ENCODE measurements at places on chromosomes 2 and 18.

DNA sequence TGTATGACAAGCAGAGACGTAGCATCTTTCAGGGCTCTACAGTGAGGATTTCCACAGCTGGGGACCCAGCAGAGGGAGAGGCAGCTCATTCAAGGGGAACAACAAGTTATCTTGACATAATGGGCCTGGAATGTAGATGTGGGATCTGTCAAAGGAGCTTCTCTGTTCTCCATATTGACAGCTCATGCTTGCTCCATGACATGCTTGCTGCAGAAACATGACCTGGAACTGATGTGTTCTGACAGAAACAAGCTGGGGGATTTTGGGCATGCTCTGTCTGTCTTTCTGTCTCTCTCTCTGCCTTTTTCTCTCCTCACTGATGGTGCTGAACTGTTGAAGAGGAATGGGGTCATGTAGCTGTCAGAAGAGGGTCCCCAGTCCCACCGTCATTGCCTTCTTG, 79.6 kb downstream of the MMADHC start:
- peak; percentile 49 for DNase-seq

DNA sequence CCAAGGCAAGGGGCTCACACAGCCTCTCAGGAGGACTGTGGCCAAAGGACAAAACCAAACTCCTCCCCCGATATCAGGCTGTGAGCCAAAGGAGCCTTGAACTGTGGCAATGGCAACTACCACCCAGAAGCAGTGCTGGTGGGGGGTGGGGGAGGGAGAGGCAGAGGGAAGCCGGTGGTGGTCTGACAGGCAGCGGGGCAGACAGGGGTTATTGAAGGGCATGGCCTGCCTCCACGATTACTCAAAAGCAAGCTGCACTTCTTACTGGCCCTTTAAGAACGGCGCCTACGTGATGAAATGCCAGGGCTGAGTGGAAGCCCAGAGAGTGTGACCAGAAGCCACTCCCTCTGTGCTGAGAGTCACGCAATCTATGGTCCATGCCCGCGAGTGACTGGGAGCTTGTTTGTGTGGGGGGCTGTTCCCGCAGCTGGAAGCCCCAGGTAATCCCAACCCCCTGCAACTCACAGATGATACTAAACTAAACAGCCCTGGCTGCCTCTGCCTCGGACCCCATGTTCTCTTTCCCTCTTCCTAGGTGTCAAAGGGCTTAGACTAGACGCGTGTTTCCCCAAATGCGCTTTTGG, 128.2 kb upstream of the CXCR4 start:
- peak; percentile 25 for DNase-seq

GRCh38 chr2:36915627-36916026, 50.7 kb downstream of the STRN start:
- DNase-seq, result no peak

- no peak for DNase-seq
Measured at GRCh38 chr2:62102402-62102920, 93.5 kb upstream of the B3GNT2 start.

- DNase-seq, result no peak
Measured at GRCh38 chr2:227177592-227178336, 13.3 kb downstream of the COL4A3 start.

GRCh38 chr2:10319892-10320574, 17.3 kb downstream of the HPCAL1 start:
- DNase-seq, result no peak

DNA sequence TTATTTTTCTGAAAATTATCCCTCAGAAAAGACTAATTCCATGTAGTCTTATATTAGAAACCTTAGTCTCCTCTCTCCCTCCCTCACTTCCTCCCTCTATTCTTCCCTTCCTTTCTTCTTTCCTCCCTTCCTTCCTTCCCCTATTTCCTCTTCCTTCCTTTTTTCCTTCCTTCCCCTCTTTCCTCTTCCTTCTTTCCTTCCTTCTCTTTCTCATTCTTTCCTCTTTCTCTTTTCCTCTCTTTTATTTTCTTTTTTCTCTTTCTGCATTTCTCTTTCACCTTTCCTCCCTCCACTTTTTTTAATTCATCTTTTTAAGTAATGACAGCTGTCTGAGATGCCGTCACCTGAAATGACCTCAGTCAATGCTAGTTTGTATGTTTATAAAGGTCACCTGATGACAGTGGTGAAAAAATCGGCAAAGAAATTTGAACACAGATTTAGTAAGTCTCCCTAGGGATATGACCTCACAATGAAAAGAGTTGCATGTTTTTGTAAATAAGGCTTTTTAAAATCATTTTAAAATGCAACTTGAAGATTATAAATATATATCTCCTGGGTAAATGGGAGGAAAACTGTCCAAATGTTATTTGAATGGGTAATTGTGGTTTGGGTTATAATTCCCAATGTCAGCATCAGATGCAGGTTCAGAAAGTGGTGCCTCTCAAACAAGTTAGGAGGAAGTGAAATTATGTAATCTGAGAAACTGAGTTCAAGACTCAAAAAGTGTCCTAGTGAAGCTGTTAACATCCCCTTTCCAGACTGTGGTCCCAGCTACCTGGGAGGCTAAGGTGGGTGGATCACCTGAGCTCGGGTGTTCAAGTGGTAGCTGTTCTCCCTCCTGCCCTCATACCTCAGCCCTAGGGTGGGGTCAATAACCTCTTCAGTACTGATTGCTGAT, 90.3 kb upstream of the ST3GAL5 start:
- DNase-seq, result no peak

DNA sequence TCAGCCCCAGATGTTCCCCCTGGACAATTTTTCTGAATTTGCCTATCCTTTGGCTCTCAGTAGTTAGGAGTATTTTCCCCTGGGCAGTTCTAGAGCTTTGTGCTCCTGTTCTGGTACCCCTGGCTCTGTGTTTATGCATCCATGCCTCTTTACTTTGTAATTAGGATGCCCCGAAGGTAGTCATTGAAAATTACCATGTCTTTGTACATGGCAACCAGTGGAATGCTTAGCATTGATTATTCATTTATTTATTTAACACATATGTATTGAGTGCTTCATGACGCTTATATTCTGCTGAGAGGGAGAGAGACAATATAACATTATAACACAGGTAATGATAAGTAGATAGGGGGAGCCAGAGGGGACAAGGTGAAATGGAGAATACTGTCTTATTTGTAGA, 346.5 kb downstream of the PARD3B start:
- DNase-seq, result no peak

- peak; percentile 31 for DNase-seq
Measured at GRCh38 chr2:18518116-18519111, 42.0 kb downstream of the RDH14 start.

GRCh38 chr2:68762100-68762499, 27.5 kb downstream of the ARHGAP25 start:
- no peak for DNase-seq

DNA sequence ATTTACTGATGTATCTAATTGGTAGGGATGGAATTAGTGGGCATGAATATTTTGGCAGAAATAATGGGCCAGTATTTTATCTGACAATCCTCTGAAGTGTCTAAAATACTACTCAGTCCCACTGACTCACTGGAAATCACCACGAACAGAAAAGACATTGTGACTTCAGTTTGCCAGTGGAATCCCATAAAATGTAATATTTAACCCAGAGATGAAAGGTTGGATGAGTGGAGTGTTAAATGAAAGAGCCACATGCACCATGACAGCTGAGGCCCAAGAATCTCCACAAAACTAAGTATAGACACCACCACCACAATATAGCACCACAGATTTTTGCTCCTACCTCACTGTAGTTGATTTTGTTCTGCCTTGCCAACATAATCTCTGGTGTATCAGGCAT, 103.9 kb downstream of the NEB start:
- peak; percentile 44 for DNase-seq

DNA sequence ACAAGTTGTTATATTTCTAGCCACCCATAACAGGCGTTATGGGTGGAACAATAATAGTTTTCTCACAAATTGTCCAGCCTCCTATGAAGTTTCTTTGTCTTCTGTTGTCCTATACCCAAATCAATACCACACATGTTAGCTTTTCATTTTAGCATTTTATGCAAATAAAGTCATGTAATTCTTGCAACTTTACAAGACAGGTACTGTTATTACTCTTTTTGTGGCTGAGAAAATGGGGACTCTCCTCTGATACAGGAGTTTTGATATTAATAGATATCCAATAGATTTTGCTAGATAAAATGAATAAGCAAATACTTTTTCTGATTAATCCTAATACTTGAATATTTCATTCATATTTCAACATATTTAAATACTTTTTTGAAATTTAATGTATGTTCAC, 151.0 kb downstream of the PMAIP1 start:
- DNase-seq, result no peak

- DNase-seq, result no peak
Measured at GRCh38 chr2:196939371-196939770, 12.9 kb upstream of the PGAP1 start.

GRCh38 chr2:236359426-236360045, 95.3 kb upstream of the ASB18 start:
- DNase-seq, result no peak

DNA sequence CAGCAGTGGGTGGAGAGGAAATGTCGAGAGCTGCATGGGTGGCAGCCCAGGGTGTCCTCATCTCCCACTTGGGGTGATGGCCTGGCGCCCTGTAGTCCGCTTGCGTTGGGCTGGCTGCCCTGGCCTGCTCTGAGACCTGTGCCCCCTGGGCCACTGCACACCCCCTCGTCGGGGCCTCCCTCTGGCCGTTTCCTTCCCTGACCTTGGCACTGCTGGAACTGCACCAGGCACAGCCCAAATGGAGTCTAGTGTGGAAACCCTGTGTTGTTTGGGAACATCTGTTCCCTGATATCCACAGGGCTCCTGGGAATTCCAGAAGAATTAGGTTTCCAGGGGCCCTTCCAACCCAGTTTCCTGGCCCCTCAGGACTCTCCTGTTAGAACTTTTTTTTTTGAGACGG, 13.9 kb downstream of the EFHD1 start:
- no peak for DNase-seq

GRCh38 chr2:186422226-186422625, 63.8 kb upstream of the ZC3H15 start:
- DNase-seq, result no peak

DNA sequence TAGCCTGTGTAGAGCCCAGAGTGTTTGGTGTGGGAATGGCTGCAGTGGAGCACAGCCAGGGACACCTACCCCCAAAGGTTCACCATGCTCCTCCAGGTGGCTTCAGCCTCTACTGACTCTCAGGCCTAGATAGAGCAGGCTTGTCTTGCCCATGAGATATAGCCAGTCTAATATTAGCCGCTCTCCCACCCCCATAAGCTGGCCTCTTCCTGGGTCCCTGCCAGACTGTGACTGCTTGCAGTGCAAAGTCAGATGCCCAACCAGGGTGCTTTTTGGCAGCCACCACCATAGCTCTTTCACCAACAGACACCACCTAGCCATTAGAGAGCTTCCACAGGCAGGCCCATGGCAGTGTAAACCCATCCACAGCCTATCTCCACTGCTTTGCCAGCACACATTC, 405.3 kb downstream of the MBD2 start:
- DNase-seq, result no peak

- DNase-seq, result no peak
Measured at GRCh38 chr18:76441668-76442412, 53.2 kb downstream of the ZNF516 start.

DNA sequence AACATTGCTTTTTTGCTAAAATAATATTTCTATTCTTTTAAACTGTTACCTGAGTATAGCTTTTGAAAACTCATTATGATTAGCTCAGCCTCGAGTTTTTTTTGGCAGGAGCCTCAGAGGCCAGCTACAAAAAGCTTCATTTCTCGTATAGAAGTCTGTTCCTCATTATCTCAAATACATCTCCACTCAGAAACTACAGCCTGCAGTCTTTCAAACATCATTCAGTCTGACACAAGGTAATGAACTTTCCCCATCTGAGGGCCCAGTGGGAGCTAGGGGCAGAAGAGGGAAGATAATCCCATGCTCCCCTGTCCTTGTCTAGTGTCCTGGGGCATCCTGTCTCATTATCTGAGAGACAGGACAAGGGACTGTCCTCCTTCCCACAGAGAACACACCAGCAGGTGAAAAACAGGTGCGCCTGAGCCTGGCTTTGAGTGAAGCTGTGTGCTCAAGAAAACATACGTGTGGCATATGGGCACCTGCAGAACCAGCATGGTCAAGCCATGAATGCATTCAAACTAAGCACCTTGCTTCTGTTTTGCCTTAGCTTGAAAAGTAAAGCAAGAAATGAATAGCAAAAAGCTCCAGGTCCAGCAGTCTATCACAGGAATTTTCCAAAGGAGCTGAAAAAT, 247.5 kb downstream of the MREG start:
- DNase-seq, result no peak

GRCh38 chr2:74778381-74779264, 55.3 kb upstream of the HK2 start:
- DNase-seq, result peak; percentile 84

GRCh38 chr2:66534461-66534860, 99.5 kb downstream of the MEIS1 start:
- peak; percentile 56 for DNase-seq

GRCh38 chr2:158936978-158937377, 31.5 kb upstream of the TANC1 start:
- peak; percentile 28 for DNase-seq

- DNase-seq, result no peak
Measured at GRCh38 chr18:78245451-78245850, 734.2 kb upstream of the SALL3 start.

DNA sequence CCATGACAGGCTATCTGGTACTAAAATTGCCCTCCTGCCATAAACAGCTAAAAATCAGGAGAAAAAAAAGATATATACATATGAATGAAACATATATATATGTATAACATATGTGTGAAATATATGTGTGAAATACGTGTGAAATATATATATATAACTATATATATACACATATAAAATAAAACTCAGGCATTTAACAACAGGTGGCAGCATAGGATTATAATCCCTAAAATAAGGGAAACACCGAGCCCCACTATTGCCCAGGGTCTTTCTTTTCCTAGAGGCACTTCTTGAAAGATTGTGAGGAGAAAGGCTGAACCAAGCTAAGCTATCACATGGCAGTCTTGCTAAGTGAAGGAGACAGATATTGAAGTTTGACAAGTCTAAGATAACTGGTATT, 65.9 kb upstream of the CYTIP start:
- no peak for DNase-seq

GRCh38 chr2:224576088-224576715, 9.0 kb downstream of the CUL3 start:
- DNase-seq, result no peak

GRCh38 chr2:134669731-134670669, 48.8 kb downstream of the TMEM163 start:
- DNase-seq, result peak; percentile 20

- no peak for DNase-seq
Measured at GRCh38 chr18:25345081-25345866, 6.7 kb downstream of the ZNF521 start.

DNA sequence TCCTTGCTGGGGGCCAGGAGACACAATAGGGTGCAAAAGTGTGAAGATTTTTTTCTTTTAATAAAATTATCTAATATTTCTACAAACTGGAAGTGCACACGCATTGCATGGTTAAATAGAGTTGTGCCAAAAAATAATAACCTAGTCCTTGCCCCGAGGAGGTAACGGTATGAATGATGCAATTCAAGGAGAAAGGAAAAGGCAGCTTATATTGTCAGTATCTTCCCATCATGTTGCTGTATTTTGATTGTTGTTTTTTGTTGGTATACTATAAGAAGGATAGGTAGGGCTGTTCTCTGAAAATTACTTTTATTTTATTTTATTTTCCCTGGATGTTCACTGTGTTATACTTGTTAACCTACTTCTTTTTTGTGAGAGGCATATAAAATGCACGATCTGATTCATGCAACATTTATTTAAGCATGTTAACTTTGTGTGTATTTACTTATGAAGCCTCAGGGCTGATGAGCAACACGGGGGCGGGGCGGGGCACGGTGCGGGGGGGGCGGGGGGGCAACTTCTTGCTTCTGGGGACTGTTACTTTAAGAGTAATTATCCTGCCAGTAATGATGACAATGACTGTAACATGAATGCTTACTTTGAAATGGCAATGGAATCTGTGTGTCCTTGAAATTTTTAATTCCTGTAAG, 118.6 kb downstream of the AQP4 start:
- DNase-seq, result peak; percentile 46

- no peak for DNase-seq
Measured at GRCh38 chr2:203809084-203809521, 58.5 kb upstream of the CTLA4 start.

All from kidney glomerular epithelial cell (primary cell).